ENCODE measurements at places on chromosomes 11 and 22.

GRCh38 chr11:120890609-120891320 is 133.1 kb upstream of the TBCEL start:
- DNase-seq: no peak

GRCh38 chr22:17817079-17817478 is 42.8 kb upstream of the BID start:
- no peak for DNase-seq

- no peak for DNase-seq
These were observed 26.5 kb downstream of the RPL27A start for GRCh38 chr11:8709002-8709672.

GRCh38 chr22:28013611-28014010 is 94.6 kb upstream of the PITPNB start:
- DNase-seq: no peak

DNA sequence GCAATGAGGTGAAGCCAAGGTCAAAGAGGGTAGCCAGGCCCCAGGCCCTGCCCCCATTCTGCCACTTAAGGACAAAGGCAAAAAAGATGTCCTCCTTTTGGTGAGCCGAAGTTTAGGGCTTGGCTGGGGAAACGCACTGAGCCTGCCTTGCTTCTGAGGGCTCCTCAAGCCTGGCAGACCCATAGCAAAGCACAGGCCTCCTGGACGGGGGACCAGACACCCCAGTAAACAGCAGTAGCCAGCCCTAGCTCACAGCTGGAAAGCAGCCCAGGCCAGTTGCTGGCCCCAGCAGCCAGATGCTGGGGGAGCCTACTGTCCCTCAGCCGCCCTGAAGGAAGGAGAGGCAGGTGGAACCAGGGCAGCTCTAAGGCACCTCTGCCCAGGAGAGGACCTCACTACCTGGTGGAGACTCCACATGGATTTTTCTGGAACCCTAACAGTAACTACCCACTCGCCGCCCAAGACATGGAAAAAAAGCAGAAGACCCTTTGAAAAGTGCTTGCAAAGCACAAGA is 3.8 kb upstream of the PYGM start:
- DNase-seq: no peak

- no peak for DNase-seq
These were observed 20.2 kb downstream of the STARD10 start for GRCh38 chr11:72773696-72774095.

DNA sequence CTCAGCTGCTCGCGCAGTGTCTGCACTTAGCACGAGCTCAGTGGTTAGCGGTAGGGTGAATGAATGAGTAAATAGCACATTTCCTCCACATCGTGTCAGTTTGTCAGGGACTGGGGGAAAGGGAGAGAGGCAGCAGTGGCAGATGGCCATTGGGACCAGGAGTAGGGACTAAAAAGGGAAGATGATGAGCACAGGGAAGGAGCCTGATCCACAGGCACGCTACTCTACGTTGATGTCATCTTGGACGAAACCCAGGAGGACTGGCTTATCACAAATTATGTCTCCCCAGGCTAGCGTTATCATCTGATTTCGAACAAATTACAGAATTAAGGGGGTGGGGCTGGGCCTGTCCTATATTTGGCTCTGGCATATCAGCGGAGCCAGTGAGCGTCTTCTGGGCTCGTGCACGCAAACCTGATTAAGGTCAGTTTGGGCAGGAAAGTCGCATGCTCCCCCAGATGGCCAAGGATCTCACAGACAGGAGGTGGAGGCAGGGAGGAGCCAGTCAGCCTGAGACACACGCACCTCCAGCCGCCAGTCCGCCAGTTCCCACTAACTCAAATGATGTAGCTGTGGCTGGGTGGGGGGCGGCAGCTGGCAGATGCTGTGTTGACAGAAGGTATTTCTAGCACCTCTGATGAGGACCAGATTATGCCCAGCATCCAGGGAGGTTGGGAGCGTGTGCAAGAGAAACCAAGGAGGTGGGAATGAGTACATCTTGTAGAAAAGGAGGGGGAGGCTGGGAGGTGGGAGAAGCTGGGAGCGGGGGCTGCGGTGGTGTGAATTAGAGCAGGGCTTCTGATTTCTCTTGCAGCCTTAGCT is 97.4 kb upstream of the PRDM11 start:
- DNase-seq: no peak

Measured in NCI-H526 treated with DMSO at 0.1 percent for 48 hours (cell line).